ENCODE measurements at places on chromosomes 3 and 15.

DNA sequence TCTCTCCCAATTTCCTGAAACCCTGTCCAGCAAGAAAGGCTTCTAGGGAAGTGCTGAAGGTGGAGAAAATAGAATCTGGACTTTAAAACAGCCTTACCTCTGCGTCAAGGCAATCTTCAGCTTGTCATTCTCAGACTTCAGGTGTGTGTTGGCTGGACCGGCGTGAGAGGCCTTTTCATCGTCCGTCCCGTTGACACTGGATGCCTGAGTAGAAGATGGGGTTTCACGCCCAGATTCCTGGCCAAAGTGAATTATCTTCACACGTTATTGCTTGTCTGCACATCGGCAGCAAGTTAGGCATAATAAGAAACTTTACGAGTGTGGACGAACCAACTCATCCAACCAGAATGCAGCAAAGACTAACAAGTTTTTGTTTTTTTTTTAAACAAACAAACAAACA is 49.5 kb downstream of the WHAMM start:
- no peak for DNase-seq

GRCh38 chr3:127477396-127477795 is 113.1 kb downstream of the TPRA1 start:
- no peak for DNase-seq

DNA sequence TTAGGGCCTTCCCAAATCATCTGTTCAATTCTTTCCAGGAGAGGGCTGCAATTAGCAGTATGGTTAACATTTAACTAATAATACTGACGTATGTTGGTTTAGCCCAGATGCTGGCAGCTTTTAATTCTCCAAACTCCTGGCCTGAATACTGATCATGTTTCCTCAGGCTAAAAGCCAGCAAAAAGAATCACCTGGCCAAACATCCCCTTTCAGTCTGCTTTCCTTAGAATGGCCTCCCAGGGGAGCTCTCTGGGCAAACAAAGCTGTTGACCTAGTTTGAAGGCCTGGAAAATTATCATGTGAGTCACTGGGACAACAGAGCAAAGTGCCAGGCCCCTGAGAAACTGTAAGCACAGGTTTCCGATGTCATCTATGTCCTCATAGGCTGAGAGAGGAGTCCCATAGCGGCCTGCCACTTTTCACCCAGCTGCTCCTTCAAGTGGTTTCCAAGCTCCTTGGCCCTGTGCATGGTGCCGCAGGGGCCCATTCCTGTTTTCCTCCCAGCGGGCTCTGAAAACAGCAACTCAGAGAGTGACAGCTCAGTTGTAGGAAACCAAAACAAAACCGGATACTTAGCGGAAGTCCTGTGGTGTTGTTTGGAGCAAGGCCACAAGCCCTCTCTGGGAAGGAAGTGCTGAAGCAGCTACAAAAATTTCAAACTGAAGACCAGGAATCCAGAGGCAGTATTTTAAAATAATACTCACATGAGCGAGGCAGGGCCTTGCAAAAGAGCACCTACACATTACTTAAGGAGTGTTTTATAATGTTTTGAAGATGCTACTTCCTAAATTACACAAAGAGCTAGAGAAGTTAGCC is 36.5 kb upstream of the RAB11A start:
- peak; percentile 67 for DNase-seq

DNA sequence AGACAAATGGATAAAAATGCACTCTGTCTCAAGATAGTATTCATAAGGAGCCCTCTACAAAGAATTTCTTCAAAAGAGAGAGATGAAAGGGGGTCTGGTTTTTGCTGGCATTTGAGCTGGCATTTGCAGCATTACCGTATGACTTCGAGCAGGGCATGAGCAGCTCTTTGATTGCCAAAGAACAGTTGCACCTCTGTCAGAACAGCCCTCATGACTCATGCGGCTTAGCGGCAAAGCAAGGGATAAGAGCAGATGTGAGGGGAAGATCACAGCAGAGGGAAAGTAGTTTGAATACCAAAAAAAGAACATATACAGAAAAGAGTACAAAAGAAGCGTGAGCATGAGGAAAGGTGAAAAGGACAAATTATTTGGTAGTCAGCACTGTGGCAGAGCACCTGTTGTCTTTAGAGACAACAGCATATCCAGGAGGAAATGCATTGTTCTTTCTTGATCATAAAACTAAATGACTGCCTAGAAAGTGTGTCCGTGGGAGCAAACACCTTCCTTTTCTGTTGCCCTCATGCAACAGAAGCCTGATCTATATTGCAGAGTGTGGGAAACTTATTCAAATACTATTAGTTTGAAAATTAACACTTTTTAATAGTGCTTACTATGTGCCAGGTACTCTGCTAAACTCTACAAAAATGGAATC is 80.5 kb upstream of the SLC24A5 start:
- DNase-seq: no peak

DNA sequence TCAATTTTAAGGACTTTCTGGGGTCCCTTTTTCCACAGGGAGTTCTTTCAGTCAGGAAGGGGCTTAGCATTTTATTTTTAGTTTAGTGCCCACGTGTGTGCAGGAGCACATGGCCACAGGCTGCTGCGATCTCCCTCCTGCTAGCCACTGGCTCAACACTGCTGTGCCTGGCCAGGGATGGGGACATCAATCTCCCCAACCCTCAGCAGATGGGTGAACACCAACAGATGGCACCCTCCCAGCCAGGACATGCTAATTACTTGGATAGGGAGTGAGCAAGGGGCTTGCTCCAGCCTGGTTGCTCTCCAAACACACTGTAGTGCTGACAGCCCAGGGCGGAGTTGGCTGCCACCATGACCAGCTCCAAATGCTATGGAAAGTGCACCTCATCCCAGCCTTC is 7.4 kb upstream of the RIOX2 start:
- no peak for DNase-seq

DNA sequence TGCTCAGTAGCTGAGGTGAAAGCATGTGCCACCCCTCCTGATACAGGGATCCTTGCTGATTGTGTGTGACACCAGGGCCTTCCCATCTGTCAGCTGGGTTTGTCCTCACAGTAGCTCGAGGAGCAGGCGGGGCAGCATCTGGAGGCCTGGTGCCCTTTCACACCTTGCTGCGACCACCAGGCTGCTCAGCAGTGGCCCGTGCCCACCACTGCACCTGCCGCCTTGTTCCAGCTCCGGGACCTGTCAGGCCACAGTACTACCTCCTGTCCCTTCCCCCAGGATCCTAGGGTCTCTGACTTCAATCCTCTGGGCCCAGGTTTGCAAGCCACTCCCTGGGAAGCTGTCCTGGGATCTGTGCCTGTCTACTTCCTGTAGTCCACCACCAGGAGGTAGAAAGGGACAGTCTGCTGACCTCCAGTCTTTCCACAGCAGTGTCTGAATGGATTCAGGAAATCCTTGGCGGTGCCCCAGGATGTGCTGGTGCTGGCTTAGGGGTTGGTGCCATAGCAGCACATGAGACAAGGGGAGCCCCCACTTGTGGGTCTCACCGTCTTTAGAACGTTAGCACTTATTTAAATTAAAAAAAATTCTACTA is 27.5 kb downstream of the APBA2 start:
- DNase-seq: no peak

GRCh38 chr3:195847055-195847950 is 35.6 kb upstream of the MUC4 start:
- no peak for DNase-seq

DNA sequence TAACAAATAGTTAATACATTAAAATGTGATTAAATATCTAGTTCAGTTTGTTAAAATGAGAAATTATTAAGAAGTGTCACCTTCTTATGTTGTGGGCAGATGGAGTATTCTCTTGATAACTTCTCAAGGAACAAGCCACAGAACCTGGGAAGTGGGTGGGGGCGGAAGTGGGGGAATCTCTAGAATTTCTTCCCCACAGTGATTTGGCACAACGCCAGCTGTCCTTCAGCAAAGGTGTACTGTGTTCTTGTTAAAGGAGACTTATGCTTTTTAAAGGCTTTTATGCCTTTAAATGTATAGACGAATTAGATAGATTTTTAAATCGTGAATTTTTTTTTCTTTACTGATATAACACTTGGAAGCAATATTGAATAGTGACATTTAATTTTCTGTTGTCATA is 42.4 kb downstream of the SEC22A start:
- DNase-seq: no peak

- DNase-seq: peak; percentile 72
Measured at GRCh38 chr3:126522363-126522788, 1.6 kb upstream of the CHST13 start.

DNA sequence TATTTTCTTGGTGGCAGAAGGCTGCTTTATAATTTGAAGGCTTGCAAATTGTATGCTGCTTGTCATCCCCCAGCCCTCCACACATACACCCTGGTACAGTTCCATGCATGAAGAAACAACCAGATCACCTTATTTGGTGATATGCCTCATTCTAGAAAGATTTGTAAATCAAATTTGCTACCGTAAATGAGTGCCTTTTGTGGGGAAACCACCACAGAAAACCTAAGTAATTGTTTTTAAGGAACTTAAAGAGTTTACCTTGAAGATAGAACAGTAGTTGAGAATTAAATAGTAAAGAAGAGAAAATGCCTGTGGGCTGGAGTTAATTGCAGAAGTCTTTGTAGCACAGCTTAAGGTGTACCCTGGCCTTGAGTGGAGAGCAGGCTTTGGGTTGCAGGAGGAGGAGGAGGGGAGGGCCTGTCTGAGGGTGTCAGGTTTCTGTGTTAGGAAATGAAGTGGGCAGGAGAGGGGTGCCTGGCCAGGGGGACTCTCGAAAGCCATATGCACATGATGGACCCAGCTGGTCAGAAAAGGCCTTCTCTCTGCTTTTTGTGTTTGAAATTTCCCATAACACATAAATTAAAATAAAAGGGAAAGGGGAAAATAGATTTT is 6.9 kb downstream of the NIPA2 start:
- DNase-seq: no peak

- DNase-seq: no peak
Measured at GRCh38 chr3:29353807-29354206, 72.9 kb downstream of the RBMS3 start.

DNA sequence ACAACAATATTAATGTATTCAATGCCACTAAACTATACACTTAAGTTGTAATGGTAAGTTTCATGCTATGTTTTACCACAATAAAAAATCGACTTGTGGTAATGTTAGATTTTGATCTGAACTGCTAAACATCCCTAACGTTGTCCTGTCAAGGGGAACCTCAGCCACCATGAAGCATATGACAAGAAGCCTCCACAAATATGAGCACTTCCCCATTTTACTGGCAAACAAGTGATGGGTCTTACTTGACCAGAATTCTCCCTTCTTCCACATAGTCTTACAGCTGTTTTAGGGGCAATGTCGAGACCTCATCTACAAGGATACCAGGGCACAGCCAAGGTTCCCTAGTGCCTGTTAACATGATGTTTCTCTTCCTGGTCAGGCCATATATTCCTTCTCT is 124.2 kb upstream of the ABI3BP start:
- DNase-seq: no peak

Data from endothelial cell (in vitro differentiated cells).